ENCODE measurements at places on chromosomes 2 and 18. TPM values are rescaled to one million over a fixed set of nuclear protein-coding genes. Genes with fewer than 3 reads are reported as not detected.

- DNase-seq, result no peak
Observed at GRCh38 chr18:39751921-39752320, 2186.3 kb upstream of the CELF4 start.

- DNase-seq, result no peak
Observed at GRCh38 chr2:239768031-239768790, 256.9 kb downstream of the NDUFA10 start.

DPP10 gene
- total RNA-seq, result not detected

DCDC2C gene
- not detected for total RNA-seq

HOXD9 gene
- 2.5 TPM for total RNA-seq

ERFE gene
- total RNA-seq, result 6.8 TPM

POTEJ gene
- 0.06 TPM for total RNA-seq

All from Daoy (cell line).